ENCODE measurements at places on chromosomes 2 and 18. TPM values are rescaled to one million over a fixed set of nuclear protein-coding genes. Genes with fewer than 3 reads are reported as not detected.

UGT1A3 gene
- total RNA-seq, result not detected

ZSWIM2 gene
- total RNA-seq, result not detected

HOXD13 gene
- not detected for total RNA-seq

EVA1A gene
- total RNA-seq, result 3.1 TPM

NAT8 gene
- total RNA-seq, result not detected

KIF5C gene
- 3.4 TPM for total RNA-seq

GLI2 gene
- 18.5 TPM for total RNA-seq

METTL5 gene
- 60.7 TPM for total RNA-seq

SCN9A gene
- total RNA-seq, result 15.2 TPM

NR4A2 gene
- 62.0 TPM for total RNA-seq

AAK1 gene
- total RNA-seq, result 71.3 TPM

DPYSL5 gene
- not detected for total RNA-seq

SMYD5 gene
- 17.9 TPM for total RNA-seq

MOGAT1 gene
- total RNA-seq, result not detected

CHRNA1 gene
- total RNA-seq, result not detected

EPB41L3 gene
- 116 TPM for total RNA-seq

UGT1A9 gene
- not detected for total RNA-seq

AMER3 gene
- not detected for total RNA-seq

EIF5B gene
- total RNA-seq, result 42.3 TPM

DOCK10 gene
- 81.8 TPM for total RNA-seq

SCYGR4 gene
- total RNA-seq, result not detected

RNU2-63P gene
- 3.3 TPM for total RNA-seq

FAM237A gene
- total RNA-seq, result not detected

LRRC30 gene
- not detected for total RNA-seq

ALK gene
- total RNA-seq, result 0.30 TPM

CCDC68 gene
- total RNA-seq, result 4.4 TPM

MSTN gene
- total RNA-seq, result 0.81 TPM

SPHKAP gene
- 0.18 TPM for total RNA-seq

MEIS1 gene
- total RNA-seq, result 76.6 TPM

ATP6V1B1 gene
- 1.8 TPM for total RNA-seq

LOXHD1 gene
- 1.0 TPM for total RNA-seq

Data from aorta (tissue), 5 donors.